ENCODE measurements at places on chromosomes 16 and 17.

GRCh38 chr16:60553090-60553757, 1483.0 kb downstream of the CDH8 start:
- DNase-seq = no peak

DNA sequence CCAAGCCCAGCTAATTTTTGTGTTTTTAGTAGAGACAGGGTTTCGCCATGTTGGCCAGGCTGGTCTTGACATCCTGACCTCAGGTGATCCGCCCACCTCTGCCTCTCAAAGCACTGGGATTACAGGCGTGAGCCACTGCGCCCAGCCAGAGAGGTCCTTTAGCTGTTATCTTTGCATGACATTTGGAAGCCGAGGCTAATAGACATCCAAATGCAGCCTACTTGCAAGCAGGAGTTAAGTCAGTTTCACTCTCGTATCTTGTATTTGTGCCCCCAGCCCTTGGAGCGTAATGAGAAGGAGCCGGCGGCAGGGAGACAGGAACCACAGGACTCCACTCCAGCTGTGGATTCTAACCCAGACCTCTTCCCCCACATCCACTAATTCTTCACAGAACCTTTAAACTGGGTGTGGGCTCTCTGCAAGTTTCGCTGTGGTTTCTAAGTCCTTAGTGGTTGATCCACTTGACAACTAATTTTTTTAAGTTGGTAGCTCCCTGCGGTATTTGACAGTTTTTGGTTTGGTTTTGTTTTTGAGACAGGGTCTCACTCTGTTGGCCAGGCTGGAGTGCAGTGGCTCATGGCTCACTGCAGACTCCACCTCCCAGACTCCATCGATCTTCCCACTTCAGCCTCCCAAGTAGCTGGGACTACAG, 3.1 kb upstream of the CYTH1 start:
- DNase-seq = no peak

- no peak for DNase-seq
These were observed 30.5 kb downstream of the PTRH2 start for GRCh38 chr17:59676716-59677115.

DNA sequence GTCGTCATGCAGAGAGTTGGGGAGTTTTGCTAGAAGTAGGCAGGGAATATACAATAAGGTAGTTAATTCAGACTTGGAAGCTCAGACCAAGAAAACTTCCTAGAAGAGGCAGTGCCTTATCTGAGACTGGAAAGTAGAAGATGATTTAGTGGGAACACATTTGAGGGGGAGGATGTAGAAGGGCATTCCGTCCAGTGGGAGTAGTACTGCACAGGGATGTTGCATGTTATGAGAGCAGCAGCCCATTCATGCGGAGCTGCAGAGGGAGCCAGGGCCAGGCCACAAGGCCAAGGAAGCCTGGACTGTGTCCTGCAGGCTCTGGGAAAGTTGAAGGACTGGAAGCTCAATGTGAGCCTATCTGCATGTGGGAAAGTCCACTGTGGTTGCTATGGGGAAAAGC, 344.5 kb upstream of the EEF2KMT start:
- DNase-seq = no peak

- no peak for DNase-seq
These were observed 32.8 kb downstream of the CCL4 start for GRCh38 chr17:36136439-36136838.

DNA sequence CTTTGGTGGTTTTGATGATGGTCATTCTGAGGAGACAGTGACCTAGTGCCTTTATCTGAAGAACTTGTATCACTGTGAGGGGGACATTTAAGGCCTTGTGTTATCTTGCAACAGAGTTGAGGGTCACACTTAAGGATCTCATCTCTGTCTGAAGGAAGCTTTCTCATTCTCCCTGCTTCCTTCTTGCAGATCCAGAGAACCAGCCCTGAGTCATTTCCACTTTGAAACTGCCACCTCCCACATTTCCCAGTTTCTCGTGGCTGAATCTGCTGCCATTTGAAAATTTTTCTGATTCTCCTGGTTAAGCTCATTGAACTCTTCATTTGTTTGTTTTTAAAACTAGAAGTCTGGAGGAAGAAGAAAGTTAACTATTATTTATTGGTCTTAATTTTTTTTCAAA, 190.2 kb upstream of the CDH11 start:
- DNase-seq = no peak

DNA sequence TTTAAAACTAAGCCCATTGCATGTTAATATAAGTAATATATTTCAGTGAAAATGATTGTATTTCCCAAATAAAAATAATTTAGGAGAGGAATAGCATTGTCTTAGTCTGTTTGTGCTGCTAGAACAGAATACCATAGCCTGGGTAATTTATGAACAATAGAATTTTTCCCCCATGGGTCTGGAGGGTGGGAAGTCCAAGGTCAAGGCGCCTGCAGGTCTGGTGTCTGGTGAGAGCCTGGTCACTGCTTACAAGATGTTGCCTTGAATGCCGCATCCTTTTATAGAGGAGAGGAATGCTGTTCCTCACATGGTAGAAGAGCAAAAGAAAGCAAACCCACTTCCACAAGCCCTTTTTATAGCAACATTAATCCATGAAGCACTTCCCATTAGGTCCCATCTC, 161.3 kb upstream of the ZFHX3 start:
- DNase-seq = no peak

DNA sequence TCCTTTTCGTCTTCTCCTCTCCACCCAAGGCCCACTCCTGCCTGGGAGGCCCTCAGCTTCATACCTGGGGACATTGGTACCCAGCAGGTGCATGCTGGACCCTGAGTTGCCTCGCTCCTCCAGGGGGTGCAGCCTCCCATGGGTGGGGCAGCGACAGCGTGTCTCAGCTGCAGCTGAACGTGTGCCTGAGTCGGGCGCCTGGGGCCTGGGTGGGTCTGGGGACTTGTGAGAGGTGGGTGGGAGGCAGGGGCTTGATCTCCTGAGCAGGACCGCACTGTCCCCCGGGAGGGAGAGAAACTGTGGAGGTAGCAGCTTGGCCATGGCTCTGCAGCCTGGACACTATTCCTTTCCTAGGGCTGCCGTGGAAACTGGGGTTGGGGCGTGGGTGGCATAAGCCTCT, 24.8 kb upstream of the ENGASE start:
- no peak for DNase-seq

DNA sequence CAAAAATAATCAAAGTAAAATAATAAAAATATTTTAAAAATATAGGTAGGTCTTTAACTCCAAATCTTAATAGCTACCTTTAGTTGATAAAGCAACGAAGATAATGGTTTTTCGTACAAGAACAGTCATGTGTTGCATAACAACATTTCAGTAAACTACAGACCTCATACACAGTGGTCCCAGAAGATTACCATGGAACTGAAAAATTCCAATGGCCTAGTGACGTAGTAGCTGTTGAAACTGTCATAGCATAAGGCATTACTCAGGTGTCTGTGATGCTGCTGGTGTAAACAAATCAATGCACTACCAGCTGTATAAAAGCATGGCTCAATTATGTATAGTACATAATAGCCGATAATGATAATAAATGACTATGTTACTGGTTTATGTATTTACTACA, 43.9 kb downstream of the CREBBP start:
- DNase-seq = no peak

GRCh38 chr16:68200088-68200783, 35.7 kb downstream of the ESRP2 start:
- no peak for DNase-seq

DNA sequence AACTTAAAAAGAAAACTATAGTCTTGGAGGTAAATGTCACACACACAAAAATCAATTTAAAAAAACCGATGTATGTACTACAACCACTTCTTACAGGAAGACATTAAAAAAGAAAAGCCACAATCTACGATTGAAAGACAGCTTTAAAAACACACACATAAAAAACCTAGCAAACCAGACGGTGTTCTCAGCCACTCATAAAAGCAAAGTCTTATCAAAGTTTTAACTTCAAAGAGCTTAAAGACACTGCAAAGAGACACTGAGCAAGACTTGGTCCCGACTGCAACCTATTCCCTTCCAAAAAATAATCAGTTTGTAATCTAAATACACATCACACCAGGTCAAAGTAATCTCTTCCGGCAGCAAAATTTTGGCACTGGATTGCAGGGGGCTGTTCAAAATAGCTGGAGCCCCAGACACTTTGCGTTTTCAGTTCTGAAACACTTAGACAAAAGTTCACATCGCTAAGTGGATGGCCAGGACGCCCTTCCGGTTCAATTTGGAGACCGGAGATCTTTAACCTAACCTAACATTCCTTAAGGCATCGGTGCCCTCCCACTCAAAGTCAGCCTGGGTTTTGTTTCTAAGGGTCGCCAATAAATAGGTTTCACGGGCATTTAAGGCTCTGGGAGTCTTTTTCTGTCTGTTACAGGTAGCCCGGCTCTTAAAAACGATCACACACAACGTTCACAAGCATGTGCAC, 2.6 kb downstream of the ZCCHC14 start:
- DNase-seq = no peak

DNA sequence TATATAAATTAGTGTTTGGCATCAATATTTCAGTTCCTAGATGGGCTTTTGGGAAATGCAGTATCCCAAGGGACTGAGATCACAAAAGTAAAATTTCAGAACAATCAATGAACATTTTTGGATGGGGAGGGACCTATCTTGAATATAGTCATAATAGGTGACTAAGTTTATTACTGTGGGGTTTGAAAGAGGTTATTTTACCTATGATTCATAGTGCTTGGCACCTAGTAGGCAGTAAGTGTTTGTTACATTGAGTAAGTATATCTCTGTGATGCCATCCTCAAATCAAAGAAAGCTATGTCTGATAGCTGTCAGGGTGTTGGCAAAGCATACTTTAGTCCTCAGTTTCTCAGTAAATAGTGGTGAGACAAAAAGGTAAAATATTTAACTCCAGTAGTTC, 36.9 kb downstream of the ZNF207 start:
- DNase-seq = no peak

- DNase-seq = no peak
These were observed 267.7 kb downstream of the FTO start for GRCh38 chr16:53971616-53972015.

GRCh38 chr17:74149597-74150427, 53.7 kb upstream of the RPL38 start:
- DNase-seq = no peak
